NCI-H510A treated with DMSO at 0.1 percent for 48 hours (cell line): ENCODE measurements at places on chromosomes 16 and 17.
A peak's percentile ranks its signal among the peaks of the same experiment; 100 is the strongest.

GRCh38 chr17:15261802-15262290, 3.3 kb downstream of the PMP22 start:
- no peak for DNase-seq

- DNase-seq = no peak
Measured at GRCh38 chr16:5031601-5032000, 2.1 kb downstream of the NAGPA start.

DNA sequence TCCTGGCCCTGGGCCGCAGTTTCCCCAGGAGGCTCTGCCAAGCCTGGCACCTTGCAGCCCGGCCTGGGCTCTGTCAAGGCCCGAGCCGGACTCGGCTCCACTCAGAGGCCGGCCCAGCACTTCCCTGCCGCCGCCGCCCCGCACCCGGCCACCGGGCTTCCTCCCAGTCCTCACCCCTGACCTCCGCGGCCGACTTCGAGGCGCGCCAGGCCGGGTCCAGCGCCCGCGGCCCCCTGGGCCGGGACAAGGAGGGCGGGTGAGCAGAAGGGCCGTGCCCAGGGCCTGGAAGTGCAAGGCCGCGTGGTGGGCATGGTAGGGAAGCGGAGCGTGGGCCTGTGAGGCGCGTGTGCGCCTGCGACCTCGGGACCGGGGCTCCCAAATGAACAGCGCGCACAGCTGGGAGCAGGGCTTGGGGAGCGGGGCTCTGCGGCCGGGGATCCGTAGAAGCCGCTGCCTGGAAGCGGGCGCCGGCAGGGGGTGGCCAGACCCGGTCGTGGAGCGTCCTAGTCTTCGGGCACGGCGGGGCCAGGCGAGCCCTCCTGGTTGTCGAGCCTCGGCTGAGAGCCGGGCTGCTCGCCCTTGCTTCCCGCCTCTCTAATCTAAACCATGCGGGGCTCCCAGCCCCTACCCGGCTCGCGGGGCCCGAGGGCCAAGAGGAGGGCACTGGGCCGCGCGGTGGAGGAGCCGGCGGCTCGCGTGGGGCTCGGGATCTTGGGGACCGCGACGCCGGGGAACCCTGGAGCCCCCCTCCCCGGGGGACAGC, 503 bp upstream of the TBX4 start:
- no peak for DNase-seq

DNA sequence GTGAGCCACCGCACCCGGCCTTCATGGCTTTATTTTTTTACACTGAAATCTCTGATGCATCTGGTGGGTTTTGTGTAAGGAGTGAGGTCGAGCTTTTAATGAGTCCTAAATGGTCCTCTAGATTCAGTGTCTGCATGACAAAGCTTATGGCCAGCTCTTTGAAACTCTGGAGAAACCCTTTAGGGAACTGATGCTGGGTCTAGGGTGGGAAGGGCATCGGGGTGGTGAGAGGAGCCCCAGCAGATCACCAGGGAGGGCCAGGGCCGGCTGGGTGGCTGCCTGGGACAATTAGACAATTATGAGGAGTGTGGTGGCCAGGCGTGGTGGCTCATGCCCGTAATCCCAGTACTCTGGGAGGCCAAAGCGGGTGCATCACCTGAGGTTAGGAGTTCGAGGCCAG, 93.9 kb downstream of the SEC14L1 start:
- DNase-seq = no peak

GRCh38 chr17:77324227-77324626, 183.5 kb downstream of the SEC14L1 start:
- no peak for DNase-seq

GRCh38 chr17:60905709-60906108, 228.1 kb downstream of the BCAS3 start:
- DNase-seq = no peak

DNA sequence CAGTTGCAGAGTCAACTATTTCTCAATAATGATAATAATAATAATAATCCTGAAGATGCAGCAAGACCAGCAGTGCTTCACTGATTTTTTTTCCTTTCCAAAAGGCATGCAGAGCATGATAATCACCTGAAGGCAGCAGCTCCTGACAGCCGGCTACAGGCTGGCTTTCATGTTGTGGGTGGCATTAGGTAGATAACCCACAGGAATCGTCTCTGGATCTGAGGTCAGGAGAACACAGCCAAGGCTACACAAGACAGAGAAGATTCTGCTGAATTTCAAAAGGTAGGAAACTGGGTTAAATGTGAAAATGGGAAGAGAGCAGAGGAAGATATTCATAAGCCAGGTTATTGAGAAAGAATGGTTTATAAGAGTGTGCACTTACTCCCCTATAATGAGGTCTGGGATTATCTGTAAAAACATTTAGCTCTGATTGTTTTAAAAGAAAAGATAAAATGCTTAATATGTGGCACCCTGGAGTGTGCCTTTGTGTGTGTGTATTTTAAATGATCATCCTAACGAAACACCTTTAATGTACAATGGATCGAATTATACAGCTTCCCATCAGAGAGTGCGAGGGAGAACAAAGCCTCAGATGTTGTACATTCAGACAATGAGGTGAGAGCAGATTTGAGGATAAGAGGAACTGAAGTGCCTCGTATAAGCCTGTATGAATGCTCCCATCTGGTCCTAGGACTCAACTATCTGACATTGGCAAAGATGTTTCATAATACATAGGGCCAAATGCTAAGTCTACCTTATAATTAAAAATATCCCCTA, 273.1 kb downstream of the PHKB start:
- peak; percentile 15 for DNase-seq

DNA sequence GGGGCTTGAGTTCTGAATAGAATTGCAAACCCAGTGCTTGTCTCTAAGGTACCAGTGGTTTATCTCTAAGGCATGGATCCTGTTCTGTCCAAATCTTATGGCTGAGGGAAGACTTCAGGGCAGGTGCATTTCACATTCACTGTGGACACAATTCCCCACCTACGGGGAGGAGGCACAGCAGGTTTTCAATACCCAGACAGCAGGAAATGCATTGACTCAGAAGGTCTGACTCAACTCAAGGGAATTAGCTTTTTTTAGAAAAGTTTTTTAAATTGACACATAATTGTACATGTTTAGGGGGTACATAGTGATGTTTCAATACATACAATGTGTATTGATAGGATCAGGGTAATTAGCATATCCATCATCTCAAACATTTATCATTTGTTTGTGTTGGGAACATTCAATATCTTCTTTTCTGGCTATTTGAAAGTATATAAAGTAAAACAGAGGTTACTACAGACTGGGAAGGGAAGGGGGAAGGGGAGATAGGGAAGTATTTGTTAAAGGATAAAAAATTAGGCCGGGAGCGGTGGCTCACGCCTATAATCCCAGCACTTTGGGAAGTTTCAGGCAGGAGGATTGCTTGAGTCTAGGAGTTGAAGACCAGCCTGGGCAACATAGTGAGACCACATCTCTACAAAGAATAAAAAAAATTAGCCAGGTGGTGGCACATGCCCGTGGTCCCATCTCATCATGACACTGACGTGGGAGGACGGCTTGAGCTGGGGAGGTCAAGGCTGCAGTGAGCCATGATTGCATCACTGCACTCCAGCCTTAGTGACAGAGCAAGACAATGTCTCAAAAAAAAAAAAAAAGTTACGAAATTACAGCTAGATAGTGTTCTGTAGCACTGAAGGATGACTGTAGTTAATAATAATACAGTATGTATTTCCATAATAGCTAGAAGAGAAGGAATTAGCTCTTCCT, 54.9 kb downstream of the RGS9 start:
- no peak for DNase-seq

GRCh38 chr17:81480140-81481072, 32.2 kb downstream of the ACTG1 start:
- DNase-seq = no peak
